CD4-positive, alpha-beta T cell treated with Interferon gamma for 1 hour (primary cell): ENCODE measurements at places on chromosomes 12 and 14.

- DNase-seq, result no peak
These were observed 541.6 kb upstream of the FLRT2 start for GRCh38 chr14:84988357-84988756.

- no peak for DNase-seq
These were observed 72.3 kb downstream of the CMAS start for GRCh38 chr12:22118238-22118790.

- DNase-seq, result no peak
These were observed 78.4 kb upstream of the TSPAN8 start for GRCh38 chr12:71236133-71236660.

DNA sequence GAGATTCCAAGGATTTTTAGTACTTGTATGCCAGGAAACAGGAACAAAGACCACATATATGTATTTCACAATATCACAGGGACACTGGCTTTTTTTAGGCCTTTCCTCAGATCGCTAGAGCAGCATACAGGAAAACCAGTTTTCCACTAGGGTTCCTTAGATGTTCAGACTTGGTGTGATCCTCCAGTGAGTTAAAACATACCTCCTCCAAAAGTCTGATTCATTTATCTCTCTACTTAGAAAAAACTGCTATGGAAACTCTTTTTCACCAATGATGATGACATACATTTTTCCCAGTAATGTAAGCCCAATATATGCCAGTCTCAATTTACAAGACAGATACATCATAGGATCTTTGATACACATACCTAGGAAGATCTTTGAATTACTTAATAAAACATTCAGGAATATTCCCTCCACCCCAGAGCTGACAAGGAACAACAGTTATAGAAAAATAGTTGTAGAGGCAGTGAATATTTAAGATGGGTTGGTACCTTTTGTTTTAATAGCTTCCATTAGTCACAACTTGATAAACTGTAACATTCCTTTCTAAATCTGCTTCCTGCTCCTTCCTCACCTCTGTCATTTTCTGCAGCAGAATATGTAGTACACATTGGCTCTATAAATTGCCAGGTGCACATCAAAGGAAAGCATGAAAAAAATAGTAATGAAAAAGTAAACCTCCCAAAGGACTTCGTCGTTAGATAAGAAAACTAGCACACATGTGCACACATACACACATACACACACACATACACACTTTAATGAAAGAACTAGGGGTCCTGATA lies 27.5 kb downstream of the BCAT1 start:
- DNase-seq, result no peak

DNA sequence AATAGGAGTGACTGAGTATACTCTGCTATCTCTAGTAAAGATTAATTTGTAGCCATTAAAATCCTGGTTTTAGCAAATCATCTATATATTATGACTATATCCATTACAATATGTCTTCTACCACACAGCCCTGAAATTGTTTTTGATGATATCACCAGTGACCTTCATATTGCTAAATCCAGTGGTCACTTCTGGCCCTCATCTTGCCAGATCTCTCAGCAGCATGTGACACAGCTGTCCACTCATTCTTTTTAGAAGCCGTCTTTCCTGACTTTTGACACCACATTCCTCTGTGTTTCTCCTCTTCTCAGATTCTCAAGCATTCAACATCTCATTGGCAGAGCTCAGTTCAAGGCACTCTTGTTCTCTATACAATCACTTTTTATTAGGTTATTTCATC lies 54.9 kb downstream of the CPNE8 start:
- DNase-seq, result no peak

DNA sequence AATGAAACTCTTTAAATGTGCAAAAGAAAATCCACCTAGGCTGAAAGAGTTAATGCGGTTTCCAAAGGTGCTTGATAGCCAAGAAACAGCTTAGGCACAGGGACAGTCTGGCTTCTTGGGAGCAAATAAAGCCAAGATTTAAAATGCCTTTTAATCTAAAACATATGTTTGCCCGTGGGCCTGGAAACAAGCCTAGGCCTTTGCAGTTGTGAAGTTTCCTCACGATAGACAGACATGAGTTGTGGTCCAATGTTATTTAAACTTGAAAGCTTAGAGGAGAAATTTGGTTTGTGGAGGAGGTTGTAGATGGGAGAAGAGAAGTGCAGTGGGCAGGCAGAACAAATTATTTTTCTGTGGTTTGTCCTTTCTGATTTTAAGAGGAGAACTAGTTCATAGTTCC lies 29.8 kb downstream of the PROX2 start:
- no peak for DNase-seq

DNA sequence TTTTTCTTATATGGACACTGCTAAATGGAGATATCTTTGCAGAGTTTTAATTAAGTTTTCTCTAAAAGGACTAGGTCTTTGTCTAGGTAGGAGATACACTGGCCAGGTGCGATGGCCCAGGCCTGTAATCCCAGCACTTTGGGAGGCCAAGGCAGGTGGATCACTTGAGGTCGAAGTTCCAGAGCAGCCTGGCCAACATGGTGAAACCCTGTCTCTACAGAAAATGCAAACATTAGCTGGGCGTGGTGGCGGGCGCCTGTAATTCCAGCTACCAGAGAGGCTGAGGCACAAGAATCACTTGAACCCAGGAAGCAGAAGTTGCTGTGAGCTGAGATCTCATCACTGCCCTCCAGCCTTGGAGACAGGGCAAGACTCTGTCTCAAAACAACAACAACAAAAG lies 17.1 kb upstream of the CERS5 start:
- DNase-seq, result no peak

DNA sequence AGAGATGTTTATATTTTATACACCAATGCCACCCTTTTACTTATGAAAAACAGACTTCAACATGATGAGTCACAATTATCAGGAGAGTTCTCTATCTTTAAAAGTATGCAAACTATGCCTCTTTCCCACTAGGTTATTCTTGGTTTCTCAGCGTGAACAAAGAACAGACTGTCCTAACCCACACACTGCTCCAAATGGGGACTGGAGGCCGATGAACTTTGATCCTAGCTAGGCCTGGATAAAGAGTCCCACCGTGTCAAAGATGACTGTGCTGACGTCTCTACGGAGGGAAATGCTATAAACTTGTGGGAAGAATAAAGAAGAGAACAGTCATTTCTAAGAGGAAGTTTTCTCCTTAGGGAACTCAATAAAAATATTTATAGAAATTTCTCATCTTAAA lies 160.1 kb downstream of the EPS8 start:
- DNase-seq, result no peak

- DNase-seq, result no peak
These were observed 129.1 kb downstream of the PTPRB start for GRCh38 chr12:70508178-70508577.

DNA sequence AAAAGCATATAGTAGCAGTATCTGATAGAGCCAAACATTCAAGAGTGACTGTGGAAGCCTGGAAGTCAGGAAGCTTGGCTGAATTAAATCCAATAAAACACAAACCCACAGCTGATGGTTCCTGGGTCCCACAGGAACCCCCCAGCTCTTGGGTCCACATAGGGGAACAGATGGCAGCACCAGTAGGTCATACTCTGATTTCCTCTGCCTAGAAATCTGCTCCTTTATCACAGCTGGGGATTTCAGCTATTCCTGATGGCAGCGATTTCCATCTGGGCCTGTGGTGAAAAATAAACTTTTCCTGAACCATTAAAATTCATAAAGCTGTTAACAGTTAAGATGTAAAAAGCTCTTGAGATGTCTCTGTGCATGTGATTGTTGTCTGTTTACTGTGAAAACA lies 202.0 kb upstream of the FRMD6 start:
- DNase-seq, result no peak

GRCh38 chr14:99473458-99473857 lies 7.2 kb downstream of the SETD3 start:
- no peak for DNase-seq

- DNase-seq, result no peak
These were observed 68.0 kb downstream of the SERPINA3 start for GRCh38 chr14:94679937-94680861.

DNA sequence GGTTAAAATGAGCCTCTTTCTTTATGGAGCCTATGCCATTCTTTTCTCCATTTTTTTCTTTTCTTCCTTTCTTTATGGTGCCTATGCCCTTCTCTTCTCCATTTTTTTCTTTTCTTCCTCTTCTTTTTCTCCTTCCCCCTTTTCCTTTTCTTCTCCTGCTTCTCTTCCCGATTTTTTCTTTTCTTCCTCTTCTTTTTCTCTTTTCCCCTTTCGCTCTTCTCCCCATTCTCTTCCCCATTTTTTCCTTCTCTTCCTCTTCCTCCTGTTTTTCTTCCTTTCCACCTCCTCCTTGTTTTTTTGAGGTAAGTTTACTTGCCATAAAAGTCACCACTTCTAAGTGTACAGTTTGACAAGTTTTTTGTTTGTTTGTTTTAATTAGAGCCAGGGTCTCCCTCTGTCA lies 50.1 kb downstream of the KIAA0586 start:
- DNase-seq, result no peak

DNA sequence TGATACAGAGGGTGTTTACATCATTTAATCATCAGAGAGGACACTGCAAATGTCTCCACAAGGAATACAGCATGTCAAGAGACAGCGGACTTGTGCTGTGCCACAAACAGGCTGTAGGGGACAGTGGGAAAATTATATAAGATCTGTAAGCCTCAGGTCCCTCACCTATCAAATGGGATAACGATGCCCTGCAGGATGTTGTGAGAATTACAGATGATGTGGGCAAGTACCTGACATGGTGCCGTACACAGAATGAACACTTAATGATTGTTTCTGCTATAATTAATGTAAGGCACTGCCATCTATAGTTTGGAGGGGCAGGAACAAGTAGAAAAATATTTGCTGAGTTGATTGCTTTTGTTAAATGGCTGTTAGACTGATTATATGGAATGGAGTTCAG lies 81.9 kb upstream of the GTF2A1 start:
- no peak for DNase-seq

- DNase-seq, result peak; percentile 41
These were observed 23.1 kb upstream of the LRTM2 start for GRCh38 chr12:1797011-1797901.

DNA sequence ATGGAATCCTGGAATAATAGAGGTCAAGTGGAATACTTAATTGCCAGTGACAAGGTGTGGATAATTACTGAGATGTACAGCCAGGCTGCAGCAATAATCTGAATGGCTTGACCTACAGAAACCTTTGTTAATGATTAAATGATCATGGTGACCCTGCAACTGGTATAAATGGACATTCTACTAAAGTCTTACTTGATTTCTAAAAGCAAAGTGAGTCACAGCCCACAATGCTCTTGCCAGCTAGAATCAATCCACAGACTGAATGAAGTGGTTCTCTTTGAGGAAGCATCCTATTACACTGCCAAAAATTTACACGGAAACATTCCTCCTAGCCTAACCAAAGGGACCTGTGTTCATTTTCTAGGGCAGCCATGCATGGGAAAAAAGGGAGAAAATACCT lies 518.5 kb downstream of the SOX5 start:
- DNase-seq, result no peak

- no peak for DNase-seq
These were observed 731.4 kb downstream of the GALC start for GRCh38 chr14:87261621-87262020.

DNA sequence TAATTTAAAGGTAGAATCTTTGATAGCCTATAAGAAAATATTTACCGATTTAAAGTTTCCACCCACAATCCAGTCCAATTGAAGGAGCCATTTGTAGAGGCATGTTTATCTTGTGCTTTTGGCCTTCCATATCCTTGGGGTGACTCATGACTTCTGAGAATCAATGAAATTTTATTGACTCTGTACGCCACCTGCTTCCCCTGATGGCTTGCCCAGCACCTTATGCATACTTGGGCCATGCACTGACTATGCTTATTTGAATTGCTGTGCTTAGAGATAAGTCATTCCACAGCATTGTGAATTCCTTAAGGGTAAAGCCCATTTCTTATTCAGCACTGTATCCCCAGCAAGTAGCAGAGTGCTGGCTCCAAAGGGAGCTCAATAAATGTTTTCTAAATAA lies 954.8 kb upstream of the SEL1L start:
- no peak for DNase-seq

DNA sequence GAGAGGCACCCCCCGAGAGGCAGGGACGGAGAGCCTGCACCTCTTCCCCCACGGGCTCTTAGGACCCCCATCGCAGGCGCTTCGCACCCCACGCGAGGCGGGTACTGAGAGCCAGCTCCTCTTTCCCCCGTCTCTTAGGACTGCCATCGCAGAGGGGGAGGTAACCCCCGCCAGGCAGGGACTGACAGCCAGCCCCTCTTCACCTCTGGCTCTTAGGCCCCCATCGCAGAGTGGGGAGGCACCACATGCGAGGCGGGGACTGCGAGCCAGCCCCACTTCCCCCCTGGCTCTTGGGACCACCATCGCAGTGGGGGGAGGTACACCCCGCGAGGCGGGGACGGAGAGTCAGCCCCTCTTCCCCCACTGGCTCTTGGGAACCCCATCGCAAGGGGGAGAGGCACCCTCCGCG lies 46.1 kb downstream of the DDX11 start:
- DNase-seq, result no peak
